ENCODE measurements at places on chromosomes 7 and 10.

- DNase-seq, result no peak
These were observed 14.7 kb downstream of the TMEM60 start for GRCh38 chr7:77783545-77783944.

GRCh38 chr10:58972576-58973234 lies 203.7 kb upstream of the PHYHIPL start:
- DNase-seq, result no peak

DNA sequence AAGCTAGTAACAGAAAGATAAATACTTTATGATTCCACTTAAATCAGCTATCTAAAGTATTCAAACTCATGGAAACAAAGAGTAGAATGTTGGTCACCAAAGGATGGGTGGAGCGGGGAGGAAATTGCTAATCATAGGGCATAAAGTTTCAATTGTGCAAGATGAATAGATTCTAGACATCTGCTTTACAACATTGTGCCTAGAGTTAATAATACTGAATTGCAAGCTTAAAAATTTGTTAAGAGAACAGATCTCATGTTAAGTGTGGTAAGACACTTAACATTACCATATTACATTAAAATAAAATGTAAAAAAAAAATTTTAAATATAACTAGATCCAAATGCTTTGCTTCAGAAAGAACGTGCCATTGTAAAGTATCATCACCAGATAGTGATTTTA lies 411.1 kb upstream of the MBL2 start:
- DNase-seq, result no peak

DNA sequence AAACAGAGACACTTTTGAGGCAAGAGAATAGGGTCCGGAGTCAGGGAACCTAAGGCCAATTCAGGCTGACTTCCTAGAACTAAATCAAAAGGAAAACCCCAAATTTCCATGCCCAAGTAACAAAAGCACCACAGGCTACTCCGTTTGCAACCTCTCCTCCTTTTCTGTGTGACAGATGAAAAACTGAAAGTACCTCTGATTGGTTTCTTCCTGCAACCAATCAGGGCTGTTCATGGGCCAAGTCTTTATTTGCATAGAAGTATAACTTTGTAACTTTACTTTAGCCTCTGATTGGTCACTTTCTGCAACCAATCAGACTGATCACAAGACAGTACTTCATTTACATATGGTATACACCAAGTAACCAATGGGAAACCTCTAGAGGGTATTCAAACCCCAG lies 239.9 kb upstream of the KCND2 start:
- DNase-seq, result no peak

DNA sequence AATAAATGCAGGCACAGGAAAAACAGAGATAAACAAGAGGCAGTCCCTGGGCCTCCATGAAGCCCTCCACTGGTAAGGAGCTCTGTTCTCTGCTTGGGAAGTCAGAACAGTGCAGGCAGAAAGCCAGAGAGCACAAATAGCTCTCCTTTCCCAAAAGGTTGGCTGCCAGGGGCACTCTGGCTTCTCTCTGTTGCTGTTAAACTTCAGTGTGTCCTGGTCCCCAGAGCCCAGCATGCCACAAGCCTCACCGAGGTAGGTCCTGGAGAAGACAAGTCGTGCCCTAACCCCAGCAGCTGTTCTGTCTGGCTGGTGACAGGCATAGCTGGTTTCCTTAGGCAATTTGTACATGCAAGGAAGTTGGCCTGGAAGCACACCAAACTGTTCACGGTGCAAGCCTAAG lies 17.3 kb downstream of the SLC16A12 start:
- no peak for DNase-seq

DNA sequence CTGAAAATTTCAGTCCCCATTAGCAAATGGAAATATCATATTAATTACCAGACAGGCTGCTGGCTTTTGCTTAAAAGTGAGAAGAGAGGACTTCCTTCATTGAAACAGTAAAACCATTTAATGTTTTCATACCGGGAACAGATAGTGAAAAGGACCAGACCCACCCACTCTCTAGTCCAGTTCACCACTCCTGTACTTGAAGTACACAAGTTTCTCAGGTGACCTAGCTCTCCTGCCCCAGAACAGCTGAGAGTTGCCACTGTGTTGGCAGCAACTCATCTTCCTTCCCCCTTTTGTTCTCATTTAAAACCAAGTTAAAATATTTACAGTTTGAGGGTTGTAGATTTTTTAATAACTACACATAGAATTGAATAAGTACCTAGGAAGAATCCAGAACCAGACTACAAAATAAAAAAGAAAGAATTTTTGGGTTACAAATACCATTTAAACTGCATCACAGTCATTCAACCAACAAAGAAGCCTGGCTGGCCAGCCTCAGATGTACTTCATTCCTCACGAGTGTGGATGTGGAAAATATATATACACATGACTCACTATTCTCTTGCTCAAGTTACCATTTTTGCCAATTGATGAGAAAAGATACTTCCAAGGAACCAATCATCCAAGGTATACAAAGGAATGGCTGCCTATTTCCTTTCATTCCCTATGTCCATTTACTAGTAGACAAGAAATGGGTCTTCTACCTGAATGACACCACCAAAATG lies 68.1 kb downstream of the VPS41 start:
- DNase-seq, result no peak

- DNase-seq, result no peak
These were observed 8.0 kb downstream of the PDGFA start for GRCh38 chr7:511476-512145.

- no peak for DNase-seq
These were observed 1.8 kb downstream of the BRI3 start for GRCh38 chr7:98283127-98283886.

DNA sequence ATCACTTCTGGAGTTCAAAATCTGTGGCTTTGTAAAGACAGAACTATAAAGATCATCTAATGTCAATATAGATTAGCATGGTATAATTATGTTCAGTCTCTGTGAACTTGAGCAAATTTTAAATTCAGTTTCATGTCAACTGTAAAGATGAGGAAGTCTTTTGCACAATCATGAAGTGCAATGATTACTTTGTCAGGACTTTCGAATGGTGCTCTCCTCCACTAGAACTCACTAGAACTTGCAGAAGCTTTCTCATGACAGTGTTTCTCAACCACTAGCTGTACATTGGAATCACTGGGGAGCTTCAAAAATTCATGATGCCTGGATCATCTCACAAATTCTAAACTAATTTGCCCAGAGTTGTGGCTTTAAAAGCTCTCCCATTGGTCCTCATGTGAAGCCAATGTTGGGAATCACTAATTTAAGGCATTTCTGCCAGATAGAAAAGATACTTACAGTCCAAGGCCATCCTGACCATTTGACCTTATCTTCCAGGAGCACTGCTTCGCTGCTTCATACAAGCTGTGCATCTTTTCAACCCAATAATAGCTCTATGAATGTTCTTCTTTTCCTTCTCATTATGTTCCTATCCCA lies 12.9 kb downstream of the OR2AE1 start:
- no peak for DNase-seq

DNA sequence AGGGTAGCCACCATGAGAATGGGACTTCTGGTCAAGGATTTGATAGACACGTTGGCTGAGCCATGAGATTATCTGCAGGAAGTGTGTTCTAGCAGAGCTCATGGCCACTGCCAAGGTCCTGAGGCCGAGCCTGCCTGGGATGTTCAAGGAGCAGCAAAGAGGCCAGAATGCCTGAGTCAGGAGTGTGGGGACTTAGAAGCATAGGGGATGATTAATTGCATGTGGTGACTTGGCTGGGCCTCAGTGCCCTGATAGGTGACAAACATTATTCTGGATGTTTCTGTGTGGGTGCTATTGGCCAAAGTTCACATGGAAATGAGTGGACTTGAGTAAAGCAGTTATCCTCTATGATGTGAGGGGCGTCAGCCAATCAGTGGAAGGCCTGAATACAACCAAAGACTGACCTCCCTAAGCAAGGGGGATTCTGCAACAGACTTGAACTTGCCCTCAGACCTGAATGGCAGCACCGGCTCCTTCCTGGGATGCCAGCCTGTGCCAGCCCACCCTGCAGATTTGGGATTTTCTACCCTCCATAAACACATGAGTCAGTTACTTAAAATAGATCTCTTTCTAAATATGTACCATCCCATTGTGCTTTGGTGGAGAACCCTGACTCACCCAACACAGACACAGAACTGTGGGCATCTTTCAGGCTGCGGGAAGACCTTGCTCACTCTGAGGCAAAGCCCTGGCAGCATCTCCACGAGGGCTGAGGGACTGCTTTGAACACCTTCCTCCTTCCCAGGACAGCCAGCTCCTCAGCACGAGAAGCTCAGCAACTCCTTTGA lies 363.9 kb upstream of the MGMT start:
- no peak for DNase-seq

- no peak for DNase-seq
These were observed 39.7 kb upstream of the ZNF32 start for GRCh38 chr10:43688348-43688892.

Data from lung (tissue), 17 donors.